ENCODE measurements at places on chromosomes 1 and 21.

DNA sequence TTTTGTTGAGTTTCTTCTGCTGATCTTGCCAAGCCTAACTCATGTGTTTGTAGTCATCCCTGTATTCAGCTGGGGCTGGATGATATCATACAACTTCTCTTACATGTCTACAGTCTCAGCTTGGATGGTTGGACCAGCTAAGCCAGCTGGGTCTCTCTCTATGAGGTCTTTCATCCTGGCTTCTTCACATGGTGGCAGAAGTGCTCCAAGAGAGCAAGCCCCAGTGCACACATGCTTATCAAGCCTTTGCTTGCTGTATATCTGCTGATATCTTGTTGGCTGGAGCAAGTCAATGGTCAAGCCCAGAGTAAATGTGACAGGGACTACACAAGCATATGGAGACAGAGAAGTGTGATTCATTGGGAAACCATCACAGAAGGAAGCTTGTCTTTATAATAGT is 29.2 kb upstream of the SLC44A5 start:
- no peak for DNase-seq

DNA sequence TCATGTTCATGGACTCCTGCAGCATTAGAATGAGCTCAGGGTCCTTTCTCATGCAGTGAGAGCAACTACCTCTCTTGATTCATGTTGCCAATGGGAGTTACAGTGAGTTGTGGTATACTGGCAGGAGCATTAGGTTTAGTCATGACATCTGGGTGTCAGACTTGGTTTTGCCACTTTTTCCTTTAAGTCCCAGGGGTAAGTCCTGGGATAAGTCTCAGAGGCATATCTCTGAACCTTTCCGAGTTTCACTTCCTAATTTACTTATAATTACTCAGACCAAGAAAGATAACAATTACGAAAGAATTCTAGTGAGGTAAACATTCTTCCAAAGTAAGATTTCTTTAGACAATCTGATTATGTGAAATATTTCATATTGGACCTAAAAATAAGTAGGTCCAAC is 606.0 kb downstream of the SMYD3 start:
- no peak for DNase-seq

GRCh38 chr1:45490121-45490625 is 790 bp downstream of the TESK2 start:
- DNase-seq: no peak

GRCh38 chr1:156592158-156592909 is 758 bp downstream of the NAXE start:
- no peak for DNase-seq

GRCh38 chr1:9910076-9910422 is at the start of gene CTNNBIP1:
Gene CTNNBIP1 (minus strand): TSS chr1:9910269. CDS start chr1:9872064, 38,205 bp downstream.
- no peak for DNase-seq

DNA sequence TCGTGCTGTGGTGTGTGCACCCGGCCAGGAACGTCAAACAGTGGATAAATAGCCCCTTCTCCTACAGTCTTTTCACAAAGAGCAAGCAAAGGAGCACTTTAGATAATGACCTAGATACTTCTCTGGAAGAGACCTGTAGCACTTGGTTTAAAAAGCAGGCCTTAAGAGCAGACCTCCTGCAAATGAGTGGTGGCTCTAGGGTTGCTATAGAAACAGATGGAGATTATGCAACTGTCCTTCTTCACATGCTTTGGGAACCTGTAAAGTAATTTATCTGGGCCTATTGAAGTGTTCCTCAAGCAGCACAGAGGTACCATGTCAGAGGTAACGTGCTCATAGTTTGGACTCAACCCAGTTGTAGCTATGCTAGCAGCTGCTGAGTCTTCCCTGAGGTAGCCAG is 208.2 kb upstream of the KIAA0040 start:
- DNase-seq: no peak

DNA sequence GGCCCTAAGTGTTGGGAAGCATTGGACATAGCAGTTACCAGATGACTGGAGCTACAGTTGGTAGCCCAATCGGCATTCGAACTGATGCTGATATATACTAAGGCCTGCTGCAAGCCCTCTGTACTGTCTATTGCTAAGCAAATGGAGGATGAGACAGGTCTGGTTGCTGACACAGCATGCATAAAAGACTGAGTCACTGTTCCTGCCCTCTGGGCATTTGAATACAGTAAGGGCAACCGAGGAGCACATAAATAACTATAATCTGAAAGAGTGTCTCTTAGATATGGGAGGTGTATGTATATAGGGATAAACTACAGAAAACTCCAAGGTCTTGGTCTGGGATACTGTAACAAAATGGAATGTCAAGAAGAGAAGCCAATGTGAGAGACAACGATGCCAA is 16.8 kb upstream of the MARK1 start:
- no peak for DNase-seq

DNA sequence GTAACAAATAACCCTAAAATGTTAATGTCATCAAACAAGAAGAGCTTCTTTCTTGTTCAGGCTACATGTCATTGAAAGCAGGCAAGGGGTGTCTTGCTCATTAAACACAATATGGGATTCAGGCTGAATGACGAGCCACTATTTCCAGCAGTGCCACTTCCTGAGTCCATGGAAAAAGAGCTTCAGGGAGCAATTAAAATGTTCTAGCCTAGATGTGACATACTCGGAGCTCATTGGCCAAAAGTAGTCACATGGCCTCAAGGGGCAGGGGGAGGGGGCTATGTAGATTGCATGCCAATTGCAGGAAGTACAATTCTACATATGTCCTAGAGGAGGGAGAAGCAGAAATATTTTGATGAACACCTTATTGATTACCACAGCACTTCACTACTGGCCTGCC is 685.3 kb upstream of the ADGRL2 start:
- DNase-seq: no peak

DNA sequence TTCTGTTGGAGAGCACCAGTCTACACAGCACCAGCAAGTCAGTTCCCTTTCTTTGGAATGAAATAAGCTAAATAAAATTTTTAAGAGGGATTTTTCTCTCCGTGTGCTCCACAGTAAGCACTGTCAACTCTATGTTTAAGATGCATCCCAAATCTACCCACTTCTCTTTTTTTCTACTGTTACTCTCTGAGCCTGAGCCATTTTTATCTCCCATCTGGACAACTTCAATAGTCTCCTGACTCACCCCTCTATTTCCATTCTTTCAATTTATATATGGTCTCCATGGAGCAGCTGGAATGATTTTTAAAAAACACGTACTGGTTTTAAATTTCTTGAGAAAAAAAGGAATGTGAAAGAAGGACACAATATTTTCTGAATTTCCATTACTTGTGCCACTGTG is 24.7 kb upstream of the CCT8 start:
- no peak for DNase-seq

GRCh38 chr1:145891143-145891542 is 5.5 kb upstream of the ANKRD35 start:
- no peak for DNase-seq

DNA sequence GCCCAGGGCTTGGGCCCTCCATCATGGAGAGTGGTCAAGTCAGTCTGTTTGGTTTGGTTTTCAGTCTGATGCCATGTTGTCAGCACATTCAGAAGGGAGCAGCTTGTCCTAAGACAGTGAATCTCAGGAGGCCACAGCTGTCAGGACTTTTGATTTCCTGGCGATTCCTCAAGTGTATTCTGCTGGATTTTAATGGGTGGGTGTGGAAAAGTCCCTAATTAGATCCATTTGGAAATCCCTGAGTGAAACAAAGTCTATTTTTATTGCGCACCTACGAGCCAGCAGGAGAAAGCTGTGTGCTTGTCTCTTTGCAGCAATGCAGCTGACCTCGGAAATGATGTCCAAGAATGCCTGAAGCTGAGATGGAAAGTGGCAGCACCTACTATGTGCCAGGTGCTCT is 21.6 kb upstream of the FHAD1 start:
- DNase-seq: no peak

DNA sequence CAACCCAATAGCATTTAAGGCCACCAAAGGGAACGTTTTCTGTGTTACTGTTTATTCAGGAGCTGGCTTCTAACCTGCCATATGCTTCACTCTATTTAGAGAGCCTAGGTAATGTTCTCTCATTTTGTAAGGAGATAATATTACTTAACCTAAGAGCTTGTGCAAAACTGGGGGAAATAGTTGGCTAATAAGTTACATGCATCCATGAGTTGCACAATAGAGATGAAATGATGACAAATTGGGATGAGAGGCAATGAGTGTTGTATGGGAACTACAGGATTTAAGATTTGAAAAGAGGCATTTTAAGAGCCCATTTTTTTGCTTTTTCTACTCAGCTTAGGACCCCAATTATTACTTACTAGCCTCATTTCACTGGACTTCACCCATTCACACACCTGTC is 151.0 kb downstream of the ST6GALNAC3 start:
- DNase-seq: no peak

DNA sequence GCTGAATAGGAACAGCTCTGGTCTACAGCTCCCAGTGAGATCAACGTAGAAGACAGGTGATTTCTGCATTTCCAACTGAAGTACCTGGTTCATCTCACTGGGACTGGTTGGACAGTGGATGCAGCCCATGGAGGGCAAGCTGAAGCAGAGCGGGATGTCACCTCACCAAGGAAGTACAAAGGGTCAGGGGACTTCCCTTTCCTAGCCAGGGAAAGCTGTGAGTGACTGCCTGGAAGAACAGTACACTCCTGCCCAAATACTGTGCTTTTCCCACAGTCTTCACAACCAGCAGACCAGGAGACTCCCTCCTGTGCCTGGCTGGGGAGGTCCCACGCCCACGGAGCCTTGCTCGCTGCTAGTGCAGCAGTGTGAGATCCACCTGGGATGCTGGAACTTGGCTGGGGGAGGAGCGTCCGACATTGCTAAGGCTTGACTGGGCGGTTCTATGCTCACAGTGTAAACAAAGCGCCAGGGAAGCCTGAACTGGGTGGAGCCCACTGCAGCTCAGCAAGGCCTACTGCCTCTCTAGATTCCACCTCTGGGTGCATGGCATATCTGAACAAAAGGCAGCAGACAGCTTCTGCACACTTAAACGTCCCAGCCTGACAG is 14.7 kb downstream of the CR1L start:
- DNase-seq: no peak

GRCh38 chr1:162074276-162075005 is 5.0 kb downstream of the NOS1AP start:
- DNase-seq: no peak

DNA sequence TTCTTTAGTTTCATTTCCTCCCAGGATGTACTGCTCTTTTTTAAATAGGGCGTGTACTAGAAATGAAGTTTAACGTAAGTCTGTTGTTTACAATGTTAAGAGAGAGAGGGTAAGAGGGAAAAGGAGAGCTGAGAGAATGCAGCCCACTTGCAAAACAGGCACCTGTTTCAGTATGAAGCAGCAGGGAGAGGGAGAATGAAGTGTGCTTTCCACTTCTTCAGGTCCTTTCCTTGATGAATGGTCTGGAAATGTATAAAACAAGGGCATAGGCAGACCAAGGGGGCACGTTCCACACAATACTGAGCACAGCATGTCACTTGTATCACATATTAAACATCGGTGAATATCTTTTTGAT is 2.0 kb downstream of the KCNA3 start:
- DNase-seq: peak; percentile 3

DNA sequence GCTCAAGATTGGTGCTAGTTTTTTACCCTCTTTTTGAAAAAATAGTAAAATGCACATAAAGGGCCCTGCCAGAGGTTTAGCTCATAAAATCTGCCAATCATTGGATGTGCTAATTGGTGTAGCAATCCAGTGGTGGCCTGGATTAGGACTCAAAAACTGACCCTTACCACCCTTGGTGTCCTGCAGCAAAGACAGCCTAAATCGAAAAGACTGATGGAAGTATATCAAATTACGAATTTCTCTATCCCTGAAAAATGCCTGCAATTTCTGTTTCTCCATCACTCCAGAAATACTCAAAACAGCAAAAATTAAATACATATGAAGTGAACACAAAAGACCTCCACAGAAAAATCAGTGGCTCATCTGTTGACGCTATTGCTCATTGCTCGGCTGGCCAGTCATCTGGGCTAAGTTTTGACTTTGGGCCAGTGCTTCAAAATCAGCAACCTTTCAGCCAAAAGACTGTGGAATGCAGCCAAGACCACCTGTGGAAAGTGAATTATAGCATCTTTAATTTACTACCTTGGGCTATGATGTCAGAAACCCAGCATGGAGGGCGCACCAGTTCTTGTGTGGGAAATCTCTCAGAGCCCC is 30.0 kb downstream of the WLS start:
- no peak for DNase-seq

- no peak for DNase-seq
Observed at GRCh38 chr1:227490478-227490877, 72.9 kb upstream of the ZNF678 start.

- DNase-seq: no peak
Observed at GRCh38 chr1:71561206-71561605, 480.4 kb upstream of the ZRANB2 start.

GRCh38 chr1:37914719-37915475 is 32.0 kb downstream of the INPP5B start:
- no peak for DNase-seq

- DNase-seq: no peak
Observed at GRCh38 chr1:235998812-235999211, 66.1 kb downstream of the NID1 start.

GRCh38 chr21:46056450-46056903 is 41.4 kb upstream of the COL6A2 start:
- no peak for DNase-seq

- no peak for DNase-seq
Observed at GRCh38 chr1:20785907-20786252, 1.2 kb downstream of the HP1BP3 start.

- DNase-seq: no peak
Observed at GRCh38 chr1:107767156-107767582, 197.8 kb downstream of the VAV3 start.

DNA sequence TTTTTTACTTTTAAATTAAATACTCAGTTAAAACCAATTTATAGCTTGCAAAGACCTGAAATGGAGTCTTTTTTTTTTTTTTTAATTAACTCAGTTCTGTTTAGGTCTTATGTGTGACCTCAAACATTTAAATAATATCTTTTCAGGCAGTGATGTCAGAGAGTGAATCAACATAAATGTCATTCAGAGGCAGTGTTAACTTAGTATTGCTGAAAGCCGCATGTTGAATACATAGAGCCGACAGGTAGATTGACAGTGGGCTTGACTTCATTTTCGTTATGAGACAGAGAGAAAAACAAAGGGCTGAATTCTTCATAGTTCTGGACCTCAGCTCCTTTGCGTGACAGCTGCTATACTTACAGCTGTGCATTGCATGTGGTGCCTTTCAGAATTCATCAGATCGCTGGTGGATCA is 51.5 kb downstream of the PRDM2 start:
- DNase-seq: no peak

- DNase-seq: no peak
Observed at GRCh38 chr21:41630249-41630648, 122.3 kb upstream of the TMPRSS2 start.

DNA sequence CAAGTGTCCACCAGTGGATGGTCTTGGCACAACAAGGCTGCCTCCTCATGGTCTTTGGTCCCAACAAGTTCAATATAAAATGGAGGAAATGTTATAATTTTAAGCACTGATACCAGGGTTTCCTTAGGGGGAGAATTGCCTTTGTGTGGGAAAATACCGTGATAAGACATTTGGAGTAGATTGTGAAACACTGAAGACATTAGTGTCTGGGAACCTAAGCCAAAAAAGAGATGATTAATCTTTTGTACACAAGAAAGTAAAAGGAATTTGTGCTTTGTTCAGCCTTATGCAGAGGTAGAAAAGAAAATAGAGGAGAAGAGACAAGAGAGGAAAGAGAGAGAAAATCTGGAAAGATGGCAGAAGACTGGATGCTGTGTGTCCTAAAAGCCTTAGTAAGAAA is 36.1 kb downstream of the ST6GALNAC3 start:
- no peak for DNase-seq

- no peak for DNase-seq
Observed at GRCh38 chr1:51847294-51847920, 31.1 kb downstream of the NRDC start.
